ENCODE measurements at places on chromosomes 16 and 17.
A peak's percentile ranks its signal among the peaks of the same experiment; 100 is the strongest.

- peak; percentile 53 for DNase-seq
Observed at GRCh38 chr16:88430524-88431446, 22.3 kb upstream of the ZFPM1 start.

GRCh38 chr17:4604111-4604644, 19.8 kb downstream of the SMTNL2 start:
- DNase-seq, result no peak

GRCh38 chr16:70735141-70735979, 49.5 kb upstream of the MTSS2 start:
- DNase-seq, result no peak

GRCh38 chr16:80570106-80570478, 29.3 kb downstream of the DYNLRB2 start:
- DNase-seq, result no peak

DNA sequence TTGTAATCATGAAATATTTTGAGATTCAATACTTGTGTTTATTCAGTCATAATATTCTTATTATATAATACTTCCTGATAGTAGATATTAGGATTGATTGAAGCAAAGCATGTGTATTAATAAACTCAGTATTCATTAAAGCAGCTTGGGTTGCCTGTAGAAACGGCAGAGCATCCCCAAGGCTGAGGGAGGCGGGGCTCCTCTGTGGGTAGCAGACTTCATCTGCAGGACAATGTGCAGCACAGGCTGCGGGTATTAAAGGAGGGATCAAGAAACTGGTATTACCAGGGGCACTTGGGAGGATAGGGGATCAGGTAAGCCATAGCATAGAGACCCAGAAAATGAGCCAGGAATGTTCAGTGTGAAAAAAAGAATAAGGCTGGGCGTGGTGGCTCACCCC, 213.6 kb downstream of the PRKCA start:
- no peak for DNase-seq

- DNase-seq, result no peak
Observed at GRCh38 chr17:1434150-1434549, 21.9 kb downstream of the CRK start.

- no peak for DNase-seq
Observed at GRCh38 chr17:37092071-37092470, 143.3 kb downstream of the AATF start.

GRCh38 chr16:84595052-84595481, 22.8 kb downstream of the COTL1 start:
- DNase-seq, result no peak

DNA sequence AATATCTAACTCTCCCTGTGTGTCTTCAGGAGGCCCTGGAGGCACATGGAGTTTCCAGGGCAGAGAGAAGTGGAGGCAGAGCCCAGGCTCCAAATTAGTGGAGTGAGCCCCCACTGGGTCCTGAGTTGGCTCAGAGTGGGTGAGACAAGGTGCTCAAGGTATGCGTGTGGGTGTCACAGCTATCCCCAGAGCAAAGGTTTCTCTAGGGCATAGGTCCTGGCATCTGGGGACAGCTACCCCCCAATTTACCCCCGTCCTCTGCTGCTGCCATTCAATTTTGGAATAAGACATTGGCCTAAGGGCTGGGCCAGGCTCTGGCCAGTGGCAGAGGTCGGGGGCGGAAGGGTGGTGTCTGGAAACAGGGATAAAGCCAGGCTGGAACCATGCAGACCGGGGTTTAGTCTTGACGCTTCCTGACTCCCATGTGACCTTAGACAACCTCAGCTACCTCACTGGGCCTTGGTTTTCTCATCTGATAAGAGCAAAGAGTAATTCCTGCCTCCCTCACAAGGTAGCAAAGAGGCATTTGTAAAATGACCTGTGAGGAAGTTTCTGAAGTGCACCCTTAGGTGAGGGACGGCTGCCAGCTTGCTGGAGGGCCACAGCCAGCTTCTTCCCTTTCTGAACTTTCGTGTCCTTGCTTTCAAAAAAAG, 78.2 kb upstream of the TMEM97 start:
- no peak for DNase-seq

DNA sequence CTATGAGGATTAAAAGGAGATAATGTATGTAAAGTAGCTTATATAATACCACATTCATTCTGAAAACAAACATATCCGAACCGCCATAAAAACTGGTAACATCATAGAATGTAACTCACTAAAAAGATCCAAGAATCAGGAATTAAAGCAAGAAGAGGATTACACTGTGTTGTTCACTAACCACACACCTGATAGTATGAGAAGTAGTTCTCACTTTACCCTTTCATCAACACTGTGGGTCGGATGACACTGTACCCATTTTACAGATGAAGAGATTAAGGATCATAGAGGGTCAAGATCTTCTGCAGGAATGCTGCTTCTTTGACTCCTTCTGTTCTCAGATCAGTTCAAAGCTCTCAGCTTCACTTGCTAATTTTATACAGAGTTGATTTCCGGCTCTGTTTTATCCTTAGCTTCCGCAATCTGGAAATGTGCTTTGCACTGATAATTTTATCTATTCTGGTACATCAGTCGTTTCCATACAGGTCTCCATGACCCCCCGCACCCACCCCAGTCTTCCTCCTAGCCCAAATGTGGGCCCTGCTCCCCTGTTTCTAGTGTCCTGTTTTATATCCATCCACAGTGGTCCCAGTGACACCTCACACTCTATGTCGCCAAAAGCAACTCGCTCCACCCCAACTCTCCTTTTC, 288.6 kb upstream of the CCL2 start:
- DNase-seq, result no peak

- no peak for DNase-seq
Observed at GRCh38 chr17:65657251-65657828, 95.9 kb upstream of the AXIN2 start.

- no peak for DNase-seq
Observed at GRCh38 chr16:12096157-12096777, 119.7 kb downstream of the SNX29 start.

- DNase-seq, result peak; percentile 48
Observed at GRCh38 chr17:50507871-50508572, at the start of gene MYCBPAP. Gene MYCBPAP (plus strand): TSS chr17:50508439. CDS start chr17:50508675, 236 bp downstream.

DNA sequence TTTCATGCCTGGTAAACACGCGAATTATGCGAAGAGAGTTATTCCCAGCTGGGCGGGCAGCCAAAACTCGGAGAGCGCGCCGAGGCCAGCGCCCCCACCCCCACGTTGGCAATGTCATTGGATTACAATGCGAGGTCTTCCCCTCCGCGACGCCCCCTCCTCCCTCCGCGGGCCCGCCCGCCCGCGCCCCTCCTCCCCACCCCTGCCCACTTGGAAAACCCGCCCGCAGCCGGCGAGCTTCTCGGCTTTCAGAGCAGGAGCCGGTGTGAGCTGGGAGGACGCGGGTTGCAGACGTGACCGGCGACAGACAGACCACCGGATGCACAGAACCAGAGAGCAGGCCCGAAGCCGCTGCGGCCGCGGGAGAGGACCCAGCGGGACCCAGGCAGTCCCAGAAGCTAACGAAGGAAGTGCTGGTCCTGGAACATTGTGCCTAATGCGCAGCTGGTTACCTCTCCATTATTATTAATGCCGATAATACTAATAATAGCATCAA, 4.0 kb downstream of the NOG start:
- DNase-seq, result no peak

GRCh38 chr17:77369544-77369971, 228.8 kb downstream of the SEC14L1 start:
- no peak for DNase-seq

- no peak for DNase-seq
Observed at GRCh38 chr17:36720131-36720530, 118.7 kb downstream of the MRM1 start.

DNA sequence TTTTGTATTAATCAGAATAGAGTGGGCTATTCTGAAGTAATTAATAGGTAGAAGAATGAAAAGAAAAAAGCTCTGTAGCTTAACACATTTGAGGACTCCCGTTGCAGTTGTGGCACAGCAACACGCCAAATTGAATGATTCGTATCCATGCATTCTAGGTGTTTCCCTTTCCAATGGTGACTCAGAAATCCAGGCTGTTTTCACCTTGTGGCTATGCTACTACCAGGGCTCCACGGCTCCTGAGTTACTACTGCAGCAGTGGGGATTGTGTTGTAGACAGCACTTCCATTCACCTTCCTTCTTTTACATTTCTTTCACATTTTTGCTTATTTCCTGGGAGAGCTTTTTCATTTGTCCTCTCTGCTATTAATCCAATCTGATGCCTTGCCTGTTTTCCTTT, 1616.4 kb downstream of the CDH8 start:
- DNase-seq, result no peak

GRCh38 chr16:10564591-10564990, 15.8 kb downstream of the EMP2 start:
- DNase-seq, result peak; percentile 57

- peak; percentile 86 for DNase-seq
Observed at GRCh38 chr17:75289832-75290337, 652 bp upstream of the SLC25A19 start.

- DNase-seq, result no peak
Observed at GRCh38 chr17:60901806-60902205, 224.2 kb downstream of the BCAS3 start.

DNA sequence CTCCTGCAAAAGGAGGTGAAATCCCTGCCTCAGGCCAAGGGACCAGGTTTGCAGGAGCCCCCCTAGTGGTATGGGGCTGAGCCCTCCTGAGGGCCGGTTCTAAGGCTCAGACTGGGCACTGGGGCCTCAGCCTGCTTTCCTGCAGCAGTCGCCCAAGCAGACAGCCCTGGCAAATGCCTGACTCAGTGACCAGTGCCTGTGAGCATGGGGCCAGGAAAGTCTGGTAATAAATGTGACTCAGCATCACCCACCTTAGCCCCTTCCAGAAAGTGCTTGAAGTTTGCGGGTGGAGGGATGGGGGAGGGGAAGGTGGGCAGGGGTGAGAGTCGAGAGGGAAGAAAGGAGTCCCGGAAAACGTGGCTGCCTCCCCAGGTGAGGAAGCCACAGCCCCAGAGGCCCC, 2.1 kb downstream of the MC1R start:
- DNase-seq, result no peak

- no peak for DNase-seq
Observed at GRCh38 chr17:54029986-54030385, 207.3 kb downstream of the KIF2B start.

DNA sequence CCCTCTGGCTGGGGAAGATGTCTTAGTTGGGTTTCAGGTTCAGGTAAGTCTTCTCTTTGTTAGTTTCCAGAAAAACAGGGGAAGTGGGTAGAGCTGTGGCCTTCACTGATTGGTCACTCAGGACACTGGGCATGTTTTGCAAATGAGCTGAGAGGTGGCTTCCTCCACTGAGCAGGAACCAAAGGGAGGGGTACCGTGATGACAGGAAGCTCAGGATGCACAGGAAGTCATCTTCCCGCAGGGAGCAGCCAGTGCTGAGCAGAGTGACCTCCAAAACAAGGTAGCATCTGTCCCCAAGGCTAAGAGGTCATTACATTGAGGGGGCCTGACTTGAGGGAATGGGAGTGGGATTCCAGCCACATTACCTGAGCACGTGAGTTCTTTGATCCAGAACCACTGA, 5.6 kb downstream of the NT5C start:
- no peak for DNase-seq

DNA sequence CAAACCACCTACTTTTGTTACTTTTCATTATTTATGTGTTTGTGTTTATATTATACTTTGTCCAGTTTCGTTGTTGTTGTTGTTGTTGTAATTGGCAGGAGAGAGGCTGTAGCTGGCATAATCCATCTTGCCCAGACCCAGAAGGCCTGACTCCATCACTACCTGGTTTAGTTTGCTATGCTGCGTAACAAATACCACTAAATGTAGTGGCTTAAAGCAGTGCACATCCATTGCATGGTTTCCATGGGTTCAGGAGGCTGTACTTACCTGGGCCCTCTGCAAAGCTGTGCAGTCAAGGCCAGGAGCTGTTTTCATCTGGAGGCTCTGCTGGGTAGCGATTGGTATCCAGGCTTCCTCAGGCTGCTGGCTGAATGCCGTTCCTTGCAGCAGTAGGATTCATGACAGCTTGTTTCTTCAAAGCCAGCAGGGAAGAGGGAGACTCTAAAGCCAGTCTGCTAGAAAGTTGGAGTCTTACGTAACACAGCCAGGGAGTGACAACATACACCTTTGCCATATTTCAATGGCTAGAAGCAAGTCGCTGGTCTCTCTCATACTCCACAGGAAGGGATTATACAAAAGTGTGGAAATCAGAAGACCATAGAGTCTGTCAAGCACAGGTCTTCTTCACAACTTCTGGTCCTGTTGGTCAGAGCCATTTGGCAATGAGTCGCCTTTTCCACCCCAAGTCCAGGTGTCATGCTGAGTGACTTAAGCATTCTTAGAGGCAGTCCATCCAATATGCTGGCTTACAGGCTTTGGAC, 41.1 kb downstream of the TNRC6C start:
- no peak for DNase-seq

DNA sequence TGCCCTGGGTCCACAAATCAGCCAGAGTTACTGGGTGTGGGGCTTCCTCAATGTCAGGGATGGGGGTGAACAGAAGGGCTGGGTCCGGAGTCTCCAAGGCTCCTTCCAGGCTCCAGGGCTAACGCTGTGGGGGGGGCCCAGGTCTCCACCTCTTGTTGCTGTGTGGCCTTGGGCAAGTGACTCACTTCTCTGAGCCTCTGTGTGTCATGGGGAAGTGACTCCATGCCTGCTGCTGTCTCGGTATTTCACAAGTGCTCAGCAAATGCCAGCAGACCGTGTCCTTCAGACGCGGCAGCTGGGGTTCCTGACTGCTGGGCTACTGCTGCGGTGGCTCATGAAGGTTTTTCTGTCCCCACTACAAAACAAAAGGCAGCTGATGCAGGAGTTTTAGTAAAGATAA, 26.6 kb downstream of the JPH3 start:
- DNase-seq, result no peak

DNA sequence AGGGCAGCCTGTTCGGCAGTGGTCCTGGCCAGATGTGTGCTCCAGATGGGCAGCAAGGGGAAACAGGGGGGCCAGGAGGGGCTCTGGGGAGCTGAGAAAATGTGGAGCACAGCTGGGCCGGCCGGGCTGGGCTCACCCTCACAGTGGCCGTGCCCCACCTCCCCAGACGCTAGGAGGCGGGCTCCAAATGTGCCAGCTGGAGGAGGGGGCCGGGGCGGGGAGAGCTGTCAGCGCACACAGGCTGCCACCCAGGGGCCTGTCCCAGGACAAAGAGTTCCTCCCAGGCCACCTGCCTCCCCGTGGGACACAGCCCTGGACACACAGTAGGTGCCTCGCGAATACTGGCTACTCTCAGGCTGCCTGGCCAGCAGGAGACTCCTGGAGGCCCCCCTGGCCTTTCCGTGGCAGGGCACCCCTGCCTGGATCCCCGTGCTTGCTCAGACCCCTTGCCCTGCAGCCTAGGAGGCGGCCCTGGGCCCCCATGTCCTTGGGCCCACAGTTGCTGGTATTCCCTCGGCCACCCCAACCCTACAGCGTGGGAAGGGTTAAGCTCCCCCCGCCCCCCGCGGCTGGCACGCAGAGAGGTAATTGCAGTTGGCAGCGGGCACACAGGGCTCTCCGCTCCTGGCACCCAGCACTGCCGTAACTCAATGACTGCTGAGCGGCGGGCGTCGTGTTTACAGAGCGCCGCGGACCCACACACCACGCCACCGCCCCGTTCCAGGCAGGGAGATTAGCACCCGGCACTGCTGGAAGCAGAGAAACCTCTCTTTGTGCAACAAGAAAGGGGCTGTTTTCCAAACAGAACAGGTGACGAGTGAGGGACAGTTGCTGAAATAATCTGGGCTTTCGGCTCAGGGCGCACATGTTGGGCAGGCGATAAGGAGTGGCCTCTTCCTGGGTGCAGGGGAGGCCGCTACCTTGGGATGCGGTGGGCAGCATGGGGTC, 32.2 kb downstream of the BAHCC1 start:
- no peak for DNase-seq

- no peak for DNase-seq
Observed at GRCh38 chr17:83194761-83195329, 115.4 kb downstream of the METRNL start.
